ENCODE measurements at places on chromosomes 6 and 20.

GRCh38 chr20:25277051-25277801, 29.3 kb downstream of the PYGB start:
- peak; percentile 11 for DNase-seq

DNA sequence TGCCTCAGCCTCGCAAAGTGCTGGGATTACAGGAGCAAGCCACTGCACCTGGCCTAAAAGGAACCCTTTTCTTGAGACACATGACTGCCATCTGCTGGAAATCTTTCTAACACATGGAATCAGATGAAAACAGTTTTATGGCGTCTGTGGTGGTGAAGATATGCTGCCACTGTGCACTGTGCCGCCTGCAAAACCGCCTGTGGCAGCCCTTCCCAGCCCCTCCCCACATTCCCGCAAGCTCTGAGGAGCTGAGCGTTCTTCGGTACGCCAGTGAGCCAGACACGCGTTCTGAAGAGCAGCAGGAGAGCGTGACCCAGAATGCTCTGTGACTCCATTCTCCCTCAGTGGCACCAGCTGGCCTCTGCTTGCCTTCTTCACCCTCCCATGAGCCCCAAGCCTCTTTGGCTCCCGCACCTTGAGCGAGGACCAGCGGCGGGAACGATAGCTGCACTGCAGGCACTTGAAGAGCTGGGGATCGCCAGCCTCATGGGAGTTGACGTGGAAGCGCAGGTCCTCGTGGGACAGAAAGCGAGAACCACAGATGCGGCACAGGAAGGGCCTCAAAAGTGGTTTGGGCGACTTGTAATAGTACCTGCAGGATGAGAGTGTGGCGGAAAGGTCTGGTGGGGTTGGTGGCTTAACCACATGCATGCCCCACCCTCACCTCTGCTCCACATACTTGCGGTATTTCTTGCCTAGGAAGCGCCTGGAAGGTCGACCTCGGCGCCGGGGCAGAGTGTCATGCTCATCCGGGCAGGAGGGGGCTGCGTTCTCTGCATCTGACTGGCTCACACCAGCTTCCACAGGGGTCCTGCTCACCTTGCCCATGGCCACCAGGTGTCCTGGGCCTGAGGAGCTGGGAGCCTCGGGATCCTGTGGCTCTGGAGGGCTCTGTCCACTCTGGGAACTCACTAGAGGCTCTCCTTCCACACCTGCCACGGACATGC, 8.7 kb downstream of the ZNF335 start:
- DNase-seq = peak; percentile 68

GRCh38 chr20:12207875-12208274, 290.2 kb downstream of the BTBD3 start:
- DNase-seq = peak; percentile 51

GRCh38 chr6:67812693-67813092, 822.4 kb upstream of the ADGRB3 start:
- DNase-seq = no peak

GRCh38 chr20:38855356-38855755, 49.9 kb downstream of the PPP1R16B start:
- DNase-seq = no peak

- DNase-seq = no peak
These were observed 104.9 kb downstream of the OGFRL1 start for GRCh38 chr6:71393471-71393870.

GRCh38 chr6:151352410-151353396, 38.7 kb downstream of the ZBTB2 start:
- DNase-seq = no peak

DNA sequence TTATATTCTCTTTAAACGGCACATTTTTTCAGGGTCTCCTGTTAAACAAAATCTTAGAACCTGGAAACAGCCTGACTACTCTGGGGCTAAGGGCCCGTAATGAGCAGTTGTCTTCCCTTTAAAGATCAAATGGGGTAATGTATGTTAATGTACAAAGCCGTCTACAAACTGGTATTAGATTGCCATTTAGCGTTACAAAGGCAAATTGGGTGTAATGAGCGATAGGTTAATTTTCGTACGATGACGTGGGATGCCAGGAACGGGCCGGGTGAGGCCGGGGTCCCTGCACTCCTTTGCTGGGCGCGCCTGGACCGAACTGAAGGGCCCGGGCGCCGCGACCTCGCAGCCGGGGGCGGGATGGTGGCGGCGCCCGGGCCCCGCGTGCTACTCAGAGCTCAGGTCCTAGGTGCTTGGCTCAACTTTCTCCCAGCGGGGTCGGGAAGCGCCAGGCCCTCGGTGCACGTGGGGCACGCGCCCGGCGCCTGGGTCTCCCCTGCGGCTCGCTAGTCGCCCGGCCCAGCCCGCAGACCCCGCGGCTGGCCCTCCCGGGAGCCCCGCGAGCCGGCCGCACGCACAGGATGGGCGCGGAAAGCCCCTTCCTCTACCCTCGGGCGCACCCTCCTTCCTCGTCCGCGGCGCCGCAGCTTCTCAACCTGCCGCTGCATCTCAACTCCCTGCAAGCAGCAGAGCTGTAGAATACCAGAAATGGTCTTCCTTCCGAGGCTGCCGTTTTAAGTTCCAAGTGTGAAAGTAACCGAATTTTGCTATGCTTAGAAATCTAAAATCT, 5.9 kb downstream of the NKX2-4 start:
- no peak for DNase-seq

GRCh38 chr6:9458424-9458823, 956.5 kb downstream of the TFAP2A start:
- DNase-seq = peak; percentile 84

GRCh38 chr6:124441450-124441849, 520.8 kb upstream of the RNF217 start:
- DNase-seq = no peak

- peak; percentile 67 for DNase-seq
These were observed 6.9 kb upstream of the CD40 start for GRCh38 chr20:46111028-46111835.

DNA sequence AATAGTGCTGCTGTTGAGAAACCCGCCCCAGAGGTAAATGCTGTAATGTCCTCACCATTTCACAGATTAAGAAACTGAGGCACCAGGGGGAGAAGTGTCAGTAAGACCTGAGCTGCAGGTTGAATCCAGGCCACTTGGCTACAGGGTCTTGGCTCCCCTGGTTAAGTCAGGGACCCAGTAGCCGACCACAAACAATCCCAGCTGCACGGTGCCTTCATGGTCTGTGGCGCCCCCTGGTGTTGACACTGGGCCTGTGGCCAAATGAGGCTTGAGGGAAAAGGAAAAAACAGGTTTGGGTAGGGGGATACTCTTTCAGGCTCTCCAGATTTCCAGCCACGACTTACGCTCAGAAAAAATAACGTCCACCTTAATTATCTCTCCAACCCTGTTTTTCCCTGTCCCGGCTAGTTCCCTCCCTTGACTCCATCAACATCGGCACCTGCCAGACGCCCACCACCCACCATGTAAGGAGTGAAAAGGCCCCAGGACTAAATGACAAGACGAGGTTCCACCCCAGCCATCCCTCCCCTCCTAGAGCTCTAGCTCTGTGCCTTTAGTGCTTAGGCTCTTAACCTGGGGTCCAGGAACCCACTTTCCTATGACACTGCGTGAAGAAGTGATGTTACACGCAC, 47.7 kb upstream of the POLR1H start:
- DNase-seq = peak; percentile 64

- DNase-seq = peak; percentile 75
These were observed 56.8 kb upstream of the HINT3 start for GRCh38 chr6:125899726-125900182.

DNA sequence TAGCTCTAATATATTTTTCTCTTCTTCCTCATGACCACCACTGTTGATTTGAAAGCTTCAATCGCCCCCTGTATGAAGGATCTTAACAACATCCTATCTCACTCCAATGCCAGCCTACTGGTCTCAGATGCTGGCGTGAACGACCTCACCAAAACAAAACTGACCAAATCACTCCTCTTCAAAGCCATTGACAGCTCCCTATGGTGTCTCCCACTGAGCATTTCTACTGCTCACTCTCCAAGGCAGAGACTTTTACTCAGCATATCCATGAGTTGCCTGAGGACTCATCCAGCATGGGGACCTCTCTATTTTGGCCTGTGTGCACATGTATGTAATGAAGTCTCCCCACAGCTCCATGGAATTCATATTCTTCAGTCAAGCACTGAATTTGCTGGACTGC, 520.4 kb downstream of the TFAP2B start:
- no peak for DNase-seq

GRCh38 chr6:106051226-106051625, 34.9 kb upstream of the PRDM1 start:
- DNase-seq = no peak

GRCh38 chr20:35091816-35092523, 637 bp downstream of the TRPC4AP start:
- no peak for DNase-seq

GRCh38 chr6:98871821-98872220, 37.4 kb downstream of the POU3F2 start:
- DNase-seq = no peak

DNA sequence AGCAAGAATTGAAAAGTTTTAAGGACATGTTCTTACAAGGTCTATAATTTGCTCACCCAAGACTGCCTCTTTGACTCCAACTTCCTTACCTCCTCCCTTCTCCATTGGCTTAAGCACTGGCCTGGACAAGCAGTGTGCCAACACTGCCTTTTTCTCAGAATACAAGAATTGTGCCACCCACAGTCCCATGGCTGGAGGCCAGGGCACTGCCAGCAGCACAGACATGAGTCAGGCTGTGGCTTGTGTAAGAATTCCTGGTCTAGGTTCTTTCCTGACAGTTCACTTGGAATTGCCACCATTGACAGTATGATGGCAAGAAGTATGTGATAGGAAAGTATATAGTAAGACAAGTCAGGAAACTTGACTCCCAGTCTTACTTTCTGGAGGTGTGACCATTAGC, 202.7 kb upstream of the MARCKS start:
- DNase-seq = no peak

DNA sequence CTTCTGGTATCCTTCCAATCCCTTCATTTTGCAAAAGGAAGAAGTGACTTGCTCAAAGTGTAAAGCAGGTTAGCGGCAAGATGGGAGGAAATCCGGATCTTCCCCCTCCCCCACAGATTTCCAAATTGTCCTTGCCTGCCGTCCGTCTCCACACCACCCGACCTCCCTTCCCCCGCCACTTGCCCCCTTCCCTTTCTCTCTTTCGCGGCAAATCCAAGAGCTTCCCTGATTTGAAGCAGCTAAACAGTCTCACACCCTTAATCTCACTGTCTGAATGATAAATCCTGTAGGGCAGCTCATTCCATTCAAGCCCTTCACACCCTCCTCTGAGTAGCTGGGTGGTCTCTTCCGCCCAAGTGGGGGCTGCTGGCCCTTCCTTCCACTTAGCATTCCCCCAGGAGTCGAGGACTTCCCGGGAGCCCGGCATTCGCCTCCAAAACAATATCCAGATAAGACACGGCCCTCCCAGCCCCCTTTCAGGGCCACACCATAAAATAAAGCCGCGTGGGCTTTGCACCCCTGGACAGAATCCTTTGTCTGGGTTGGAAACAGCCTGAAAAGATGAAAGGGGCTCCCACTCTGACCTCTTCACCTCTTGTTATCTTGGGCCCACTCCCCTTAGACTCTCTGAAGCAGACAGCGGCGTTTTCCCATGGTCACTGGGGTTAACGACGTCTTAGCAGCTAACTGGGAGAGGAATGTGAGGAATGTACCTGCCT, 44.0 kb upstream of the PIM1 start:
- peak; percentile 82 for DNase-seq

GRCh38 chr6:148758492-148758891, 11.7 kb downstream of the UST start:
- no peak for DNase-seq
